ENCODE measurements at places on chromosomes 12 and 14. TPM values are rescaled to one million over a fixed set of nuclear protein-coding genes. Genes with fewer than 3 reads are reported as not detected.
A peak's percentile ranks its signal among the peaks of the same experiment; 100 is the strongest.

DNA sequence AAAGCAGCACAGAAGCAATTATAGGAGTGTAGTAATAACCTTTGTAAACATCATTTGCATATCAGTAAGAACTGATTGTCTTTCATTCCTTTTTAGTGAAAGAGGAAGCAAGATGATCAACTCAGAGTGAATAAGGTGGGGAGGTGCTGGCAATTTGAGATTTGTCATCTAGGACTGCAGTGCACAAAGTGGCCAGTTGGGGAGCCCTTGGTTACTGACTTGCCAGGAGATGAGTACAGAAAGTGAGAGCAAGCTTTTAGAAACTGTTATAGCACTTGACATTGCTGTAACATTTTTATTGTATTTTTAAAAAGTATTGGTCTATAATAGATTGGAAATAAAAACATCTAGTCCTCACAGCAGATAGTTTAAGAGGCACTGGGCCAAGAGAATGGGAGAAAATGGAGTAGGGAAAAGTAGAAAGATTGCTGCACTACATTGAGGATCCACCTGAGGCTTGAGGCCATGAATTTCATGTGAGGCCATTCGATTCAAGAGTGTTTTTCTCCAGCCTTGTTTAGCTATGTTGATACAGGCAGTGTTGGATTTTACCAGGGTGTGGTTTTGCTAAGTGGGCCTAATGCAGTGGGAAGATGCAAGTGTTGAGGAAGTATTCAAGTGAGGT is 98.2 kb downstream of the SNAPC1 start:
- peak; percentile 59 for DNase-seq
- H3K36me3 ChIP-seq: no peaks in the 10 kb centered on the region
- no peak overlapping the region for H3K27ac ChIP-seq
- no peak overlapping the region for H3K4me3 ChIP-seq

- no peaks in the 10 kb centered on the region for H3K27me3 ChIP-seq
- H3K36me3 ChIP-seq: no peaks in the 10 kb centered on the region
- peak overlapping the region; percentile 80 for H3K27ac ChIP-seq
- peaks cover 16% of the 10 kb centered on the region for H3K4me1 ChIP-seq
- H3K4me3 ChIP-seq: no peak overlapping the region
- peak; percentile 84 for DNase-seq
These were observed 155.4 kb upstream of the PDE3A start for GRCh38 chr12:20212658-20213555.

GRCh38 chr12:7856516-7856915 is 16.2 kb downstream of the SLC2A14 start:
- no peaks in the 10 kb centered on the region for H3K36me3 ChIP-seq
- H3K27me3 ChIP-seq: no peaks in the 10 kb centered on the region
- no peak overlapping the region for H3K27ac ChIP-seq
- DNase-seq: no peak

Gene VRTN
- total RNA-seq: not detected

Gene MSRB3
- 12.0 TPM for total RNA-seq

Data from thyroid gland (tissue), 4 donors.